GM19239 (cell line): ENCODE measurements at places on chromosomes 1 and 21.

DNA sequence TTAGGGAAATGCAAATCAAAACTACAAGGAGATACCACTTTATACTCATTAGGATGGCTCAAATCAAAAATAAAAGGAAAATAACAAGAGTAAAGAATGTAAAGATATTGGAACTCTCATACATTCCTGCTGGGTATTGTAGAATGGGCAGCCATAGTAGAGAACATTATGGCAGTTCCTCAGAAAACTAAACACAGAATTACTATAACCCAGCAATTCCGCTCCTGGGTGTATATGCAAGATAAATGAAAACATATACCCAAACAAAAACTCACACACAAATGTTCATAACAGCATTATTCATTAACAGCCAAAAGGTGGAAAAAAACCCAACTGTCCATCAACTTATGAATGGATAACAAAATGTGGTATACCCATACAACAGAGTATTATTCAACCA lies 11.4 kb downstream of the BEND5 start:
- no peak for DNase-seq

- no peak for DNase-seq
These were observed 1.2 kb downstream of the TEKT2 start for GRCh38 chr1:36085126-36085525.

DNA sequence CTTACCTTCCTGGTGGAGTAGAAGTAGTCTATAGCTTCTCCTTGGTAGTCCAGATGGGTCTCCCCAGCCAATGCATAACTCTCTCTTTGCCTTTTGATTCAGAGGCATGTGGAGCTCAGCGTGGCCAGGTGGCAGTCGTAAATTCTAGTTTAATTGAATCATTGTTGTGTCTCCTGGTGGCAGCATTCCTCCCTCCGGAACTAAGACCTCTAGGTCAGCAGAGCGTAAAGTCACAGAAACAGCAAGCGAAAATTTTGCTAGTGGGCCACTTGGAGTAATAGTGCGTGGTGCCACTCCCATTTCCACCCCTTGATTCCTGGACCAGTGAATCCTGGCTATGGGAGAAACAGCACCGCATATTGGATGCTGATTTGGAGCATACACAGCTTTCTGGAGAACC lies 3.9 kb upstream of the TMPRSS2 start:
- no peak for DNase-seq

DNA sequence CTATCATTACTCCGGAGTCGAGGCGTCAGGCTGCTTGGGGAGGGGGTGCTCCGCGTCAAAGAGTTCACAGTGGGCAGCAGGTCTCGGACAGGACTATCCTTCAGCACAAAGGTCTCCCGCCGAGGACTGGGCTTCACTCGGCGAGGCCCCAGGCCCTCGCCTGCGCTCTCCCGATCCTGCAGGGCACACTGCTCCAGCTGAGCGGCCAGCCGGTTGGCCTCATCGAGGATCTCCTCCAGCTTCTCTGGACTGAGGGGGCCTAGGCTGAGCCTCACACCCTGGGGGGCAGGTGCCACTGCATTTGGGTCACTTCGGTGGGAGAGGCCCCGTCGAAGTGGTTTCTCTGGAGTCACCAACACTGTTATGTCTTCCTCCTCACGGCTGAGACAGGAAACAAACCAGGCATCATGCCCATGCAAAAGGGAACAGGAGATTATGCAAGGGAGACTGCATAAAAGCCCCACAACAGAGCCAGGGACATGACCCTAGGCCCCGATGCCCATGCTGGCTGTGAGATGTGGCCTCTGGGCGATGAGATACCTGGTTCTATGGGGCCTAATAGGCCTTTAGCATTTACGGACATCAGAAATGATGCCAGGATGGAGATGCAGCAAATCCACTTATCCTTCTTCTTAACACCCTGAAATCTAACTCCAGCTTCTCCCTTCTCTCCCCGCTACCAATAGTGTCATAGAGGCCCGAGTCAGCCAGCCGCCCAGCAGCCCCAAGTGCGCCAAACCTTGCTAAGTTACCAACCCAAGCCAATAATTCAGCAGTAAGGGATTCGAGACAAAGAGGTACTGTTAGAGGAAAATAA lies 1.1 kb downstream of the PSRC1 start:
- no peak for DNase-seq

GRCh38 chr1:1451696-1452364 lies 2.3 kb downstream of the ATAD3C start:
- DNase-seq, result peak; percentile 4

GRCh38 chr1:5915587-5916571 lies 76.3 kb downstream of the NPHP4 start:
- DNase-seq, result peak; percentile 46

GRCh38 chr21:36773117-36773516 lies 74.2 kb downstream of the SIM2 start:
- no peak for DNase-seq

GRCh38 chr1:9798236-9799130 lies 25.3 kb downstream of the CLSTN1 start:
- DNase-seq, result no peak

DNA sequence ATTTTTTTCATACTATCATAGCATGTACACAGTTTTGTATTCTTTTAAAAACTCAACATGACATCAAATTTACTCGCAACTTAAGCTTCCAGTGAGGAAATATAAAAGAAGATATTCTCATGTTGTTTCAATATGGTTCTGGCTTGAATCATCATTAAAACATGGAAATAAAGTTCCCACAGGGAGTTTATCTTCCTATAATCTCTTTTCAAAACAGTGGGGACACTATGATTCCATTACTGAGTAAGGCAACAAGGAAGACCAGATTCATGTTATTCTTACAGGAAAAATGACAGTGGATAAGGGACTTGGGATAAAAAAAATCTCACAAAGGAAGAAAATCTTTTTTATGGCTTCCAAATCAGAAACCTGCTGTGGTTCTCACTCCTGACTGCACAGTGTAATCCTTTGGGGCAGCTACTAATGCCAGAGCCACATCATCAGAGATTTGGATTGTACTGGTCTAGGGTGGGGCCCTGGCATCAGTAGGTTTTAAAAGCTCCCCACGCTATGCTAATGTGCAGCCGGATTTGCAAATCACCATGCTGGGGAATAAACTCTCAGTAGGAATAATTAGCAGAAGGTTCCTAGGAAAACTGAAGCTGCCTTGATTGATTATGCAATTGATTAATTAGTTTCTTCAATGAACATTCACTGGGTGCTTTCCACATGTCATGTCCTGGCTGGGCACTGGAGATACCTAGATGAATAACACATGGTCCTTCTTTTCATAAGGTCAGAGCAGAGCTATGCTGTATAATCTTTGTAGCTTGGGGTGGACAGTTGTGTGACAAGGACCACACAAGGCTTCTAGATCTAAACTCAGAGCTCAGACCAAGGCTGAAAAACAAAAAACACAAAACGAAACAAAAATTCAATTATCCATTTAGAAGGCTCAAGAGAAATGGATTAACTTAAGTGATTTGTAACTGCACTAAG lies 71.1 kb upstream of the C8B start:
- DNase-seq, result no peak

DNA sequence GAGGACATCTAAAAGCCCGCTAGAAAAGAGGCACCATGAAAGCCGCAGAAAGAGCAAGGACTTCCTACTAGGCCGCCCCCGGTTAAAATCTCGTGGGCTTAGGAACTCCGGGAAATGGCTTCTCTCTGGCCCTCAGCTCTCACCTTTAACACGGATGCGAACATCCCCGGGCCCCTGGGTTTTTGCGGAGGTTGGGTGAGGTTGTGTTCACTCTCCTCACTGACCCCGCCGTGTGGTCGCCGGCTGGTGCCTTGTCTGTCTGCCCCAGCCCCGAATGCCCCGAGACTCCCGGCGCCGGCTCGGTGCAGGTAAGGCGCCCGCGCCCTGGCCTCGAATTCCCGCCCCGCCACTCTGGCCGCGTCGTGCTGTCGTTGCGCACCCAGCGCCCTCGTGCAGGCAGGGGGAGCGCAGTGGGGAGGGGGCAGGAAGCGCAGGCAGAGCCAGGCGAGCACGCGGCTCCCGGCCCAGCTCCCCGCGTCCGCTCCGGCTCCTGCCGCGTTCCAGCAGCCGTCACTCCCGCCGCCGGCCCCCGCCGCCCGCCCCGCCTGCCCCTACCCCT lies at the start of gene SHISAL2A:
Gene SHISAL2A, plus strand, starts transcription at position 437 of the 559 bp plus-strand sequence. CDS start 326 bp downstream, outside the sequence.
- DNase-seq, result peak; percentile 30

GRCh38 chr1:208219659-208220282 lies 24.4 kb downstream of the PLXNA2 start:
- no peak for DNase-seq

DNA sequence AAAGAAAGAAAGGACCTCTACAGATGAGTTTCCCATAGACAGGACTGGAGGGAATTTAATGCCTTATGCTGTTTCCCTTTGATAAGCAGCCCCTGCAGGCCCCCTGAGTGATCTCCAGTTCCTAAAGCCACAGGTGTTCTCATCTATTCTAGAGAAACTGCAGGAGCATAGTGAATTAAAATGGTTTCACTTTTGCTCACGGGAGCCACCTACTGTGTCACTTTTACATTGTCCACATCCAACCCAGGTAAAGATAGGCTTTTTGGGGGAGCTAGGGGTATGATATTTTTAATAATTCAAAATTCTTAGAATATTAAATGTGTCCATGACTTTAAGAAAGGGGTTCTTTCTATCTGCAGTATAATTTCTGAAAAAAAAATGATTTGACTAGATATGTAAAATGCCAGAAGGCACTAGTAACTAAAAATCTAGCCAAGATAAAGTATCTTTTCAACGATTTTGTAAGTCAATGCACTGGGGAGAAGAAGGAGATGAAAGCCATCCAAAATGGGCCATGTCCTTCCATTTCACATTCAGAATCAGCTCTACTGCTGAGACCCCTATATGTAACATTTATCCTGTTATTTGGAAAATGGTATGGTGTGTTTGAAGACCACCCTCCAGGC lies 267.3 kb upstream of the DUSP10 start:
- DNase-seq, result peak; percentile 13

DNA sequence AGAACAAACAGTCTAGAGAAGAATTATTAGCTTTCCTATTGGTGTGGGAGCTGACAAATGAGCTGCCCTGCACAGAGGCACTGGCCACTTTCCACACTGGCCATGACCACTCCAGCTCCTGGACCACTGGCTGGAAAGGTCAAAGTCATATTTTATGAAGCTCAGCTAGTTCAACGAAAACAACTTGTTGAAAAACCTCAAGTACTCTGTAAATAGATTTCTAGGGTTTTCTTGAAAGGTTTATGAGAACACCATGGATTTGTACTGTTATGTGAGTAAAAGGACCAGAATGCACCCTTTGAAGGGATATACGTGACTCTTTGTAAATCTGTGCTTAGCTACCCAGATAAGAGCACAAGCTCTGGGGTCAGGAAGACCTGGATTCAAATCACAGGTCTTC lies 54.5 kb upstream of the FGGY start:
- no peak for DNase-seq

- DNase-seq, result no peak
These were observed 24.4 kb downstream of the CELF3 start for GRCh38 chr1:151692226-151692625.

DNA sequence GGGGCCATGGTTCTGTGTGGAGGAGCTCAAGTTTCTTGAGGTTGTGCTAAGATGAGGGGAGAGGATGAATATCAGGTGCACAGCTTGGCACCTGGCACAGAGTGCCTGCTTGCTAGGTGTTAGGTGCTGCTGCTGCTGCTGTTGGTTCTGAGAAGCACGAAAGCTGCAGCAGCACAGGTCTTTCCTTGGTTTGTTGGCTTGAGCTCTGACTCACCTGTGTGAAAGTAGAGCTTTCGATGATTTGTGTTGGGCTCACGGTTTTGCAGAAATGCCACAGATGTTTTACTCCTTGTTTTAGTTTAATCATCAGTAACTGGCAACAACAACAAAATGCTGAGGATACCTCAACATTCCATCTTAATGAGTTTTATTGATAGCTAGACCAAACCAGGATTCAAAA lies 221.6 kb downstream of the BRINP2 start:
- DNase-seq, result no peak

- no peak for DNase-seq
These were observed 8.9 kb downstream of the SLC6A17 start for GRCh38 chr1:110159168-110159567.

DNA sequence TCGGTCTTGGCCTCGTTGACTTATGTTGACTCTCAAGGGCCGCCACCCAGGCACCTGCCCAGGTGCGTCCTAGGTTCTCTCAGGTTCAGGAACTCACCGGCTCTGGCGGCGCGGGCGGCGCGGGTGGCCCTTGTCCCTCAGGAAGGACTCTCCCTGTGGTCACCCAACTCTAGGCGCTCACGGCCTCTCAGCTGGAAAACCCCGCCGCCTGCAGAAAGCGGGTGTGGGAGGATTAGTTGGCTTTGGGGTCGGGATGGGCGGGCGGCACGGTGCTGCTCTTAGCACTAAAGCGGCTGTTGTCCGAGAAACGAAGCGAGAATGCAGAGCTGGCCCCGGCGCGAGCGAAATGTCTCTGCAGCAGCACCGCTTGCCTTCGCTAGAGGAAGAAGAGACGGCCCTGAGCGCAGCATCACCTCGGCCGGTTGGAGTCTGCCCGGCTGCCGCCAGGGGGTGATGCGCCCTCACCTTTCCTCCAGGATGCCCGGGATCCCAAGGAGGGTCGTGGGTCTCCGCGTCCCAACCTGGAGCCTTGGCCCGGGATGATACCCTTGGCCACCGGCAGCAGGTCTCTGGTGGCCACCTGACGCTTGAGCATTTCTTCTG lies 8.1 kb upstream of the TADA1 start:
- peak; percentile 13 for DNase-seq

DNA sequence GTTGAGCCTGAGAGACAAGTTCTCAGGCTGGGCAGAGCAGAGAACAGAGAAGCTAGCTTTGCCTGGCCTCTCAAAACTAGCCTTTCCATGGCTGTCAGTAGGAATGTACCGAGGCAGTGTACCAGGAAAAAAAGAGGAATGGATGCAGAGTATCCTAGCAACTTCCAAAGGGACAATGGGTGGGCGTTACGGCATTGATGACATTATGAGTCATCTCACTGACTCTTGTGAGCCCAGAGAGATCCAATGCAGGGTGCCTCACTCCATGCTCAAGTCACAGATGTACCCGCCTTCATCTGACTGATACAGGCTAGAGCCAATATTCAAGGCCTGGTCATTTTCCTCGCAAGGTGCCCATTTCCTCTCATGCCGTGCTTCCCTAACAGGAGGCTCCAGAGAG lies 51.4 kb upstream of the C8B start:
- no peak for DNase-seq

GRCh38 chr21:34180826-34181359 lies 107.5 kb downstream of the MRPS6 start:
- no peak for DNase-seq

GRCh38 chr1:55168353-55168752 lies 46.8 kb downstream of the USP24 start:
- DNase-seq, result no peak

DNA sequence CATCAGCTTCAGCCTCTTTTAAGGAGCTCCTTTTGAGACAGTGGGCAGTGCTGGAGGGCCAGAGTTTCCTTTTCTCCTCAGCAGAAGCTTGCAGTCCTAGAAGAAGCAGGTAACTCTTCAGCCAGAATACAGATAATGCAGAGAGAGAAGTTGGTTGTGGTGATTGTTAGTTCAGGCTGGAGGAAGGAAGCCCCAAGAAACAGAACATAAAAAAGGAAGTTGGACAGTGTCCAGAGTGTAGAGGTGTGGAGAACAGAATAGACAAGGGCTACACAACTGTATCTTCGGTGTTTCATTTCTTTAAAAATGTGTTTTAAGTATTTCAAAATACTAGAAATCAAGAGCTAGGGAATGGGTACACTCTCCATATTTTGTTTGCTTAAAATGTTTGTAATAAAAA lies 6.4 kb upstream of the TACSTD2 start:
- DNase-seq, result no peak

GRCh38 chr1:86147755-86148154 lies 8.8 kb downstream of the COL24A1 start:
- DNase-seq, result no peak
